AG04449 (cell line): ENCODE measurements at places on chromosomes 13 and 19.

DNA sequence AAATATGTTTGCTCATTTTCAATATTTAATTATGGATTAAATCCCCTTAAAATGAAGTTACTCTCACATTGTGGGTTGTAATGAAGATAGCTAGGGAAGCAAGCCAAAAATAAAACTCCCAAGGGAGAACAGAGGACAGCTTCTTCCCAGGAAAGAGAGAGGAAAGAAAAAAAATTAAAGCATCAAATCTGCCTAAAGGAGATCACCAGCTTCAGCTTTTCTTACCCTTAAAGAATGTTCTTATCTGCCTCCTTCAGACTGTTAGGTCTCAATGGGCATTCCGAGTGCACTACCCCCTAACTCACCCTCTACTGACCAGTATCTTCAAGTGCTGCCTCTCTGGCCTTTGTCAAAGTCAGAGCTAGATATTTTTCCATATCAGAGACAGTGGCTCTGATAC is 55.2 kb downstream of the XPO4 start:
- no peak for DNase-seq

DNA sequence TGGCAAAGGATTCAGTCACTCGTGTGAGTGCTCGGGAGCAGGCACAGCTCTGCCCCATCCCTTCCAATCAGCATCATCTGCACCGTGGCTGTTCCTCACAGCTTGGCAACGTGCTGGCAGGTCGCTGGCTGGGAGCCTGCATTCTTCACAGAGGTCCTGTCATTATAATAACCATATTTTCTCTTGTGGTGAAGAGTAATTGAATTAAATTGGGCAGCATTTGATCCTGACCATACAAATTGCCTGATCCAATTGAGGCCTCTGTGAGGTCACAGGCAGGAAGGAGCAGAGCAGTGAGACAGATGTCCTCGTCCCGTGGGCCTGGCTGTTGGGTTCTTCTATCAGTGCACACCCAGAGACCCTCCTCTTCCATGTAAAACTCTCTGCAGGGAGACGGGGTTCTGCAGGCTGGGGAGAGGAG is 407.8 kb downstream of the COG6 start:
- no peak for DNase-seq

DNA sequence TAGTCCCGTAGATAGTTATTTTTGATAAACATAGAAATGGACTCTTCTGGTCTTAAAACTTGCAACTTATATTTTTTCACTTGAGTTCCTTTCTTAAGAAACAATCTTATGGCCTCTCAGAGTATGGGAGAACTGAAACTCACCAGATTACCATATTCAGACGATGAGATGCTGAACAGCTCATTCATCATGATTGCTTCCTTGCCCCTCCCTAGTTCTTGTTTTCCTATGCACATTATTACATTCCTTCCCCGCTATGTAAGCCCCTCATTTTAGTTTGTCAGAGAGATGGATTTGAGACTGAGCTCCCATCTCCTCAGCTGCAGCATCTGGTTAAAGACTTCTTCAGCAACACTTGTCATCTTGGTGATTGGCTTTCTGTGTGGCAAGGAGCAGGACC is 158.5 kb downstream of the SLITRK6 start:
- no peak for DNase-seq

GRCh38 chr13:74554569-74555275 is 420.5 kb upstream of the KLF12 start:
- no peak for DNase-seq

DNA sequence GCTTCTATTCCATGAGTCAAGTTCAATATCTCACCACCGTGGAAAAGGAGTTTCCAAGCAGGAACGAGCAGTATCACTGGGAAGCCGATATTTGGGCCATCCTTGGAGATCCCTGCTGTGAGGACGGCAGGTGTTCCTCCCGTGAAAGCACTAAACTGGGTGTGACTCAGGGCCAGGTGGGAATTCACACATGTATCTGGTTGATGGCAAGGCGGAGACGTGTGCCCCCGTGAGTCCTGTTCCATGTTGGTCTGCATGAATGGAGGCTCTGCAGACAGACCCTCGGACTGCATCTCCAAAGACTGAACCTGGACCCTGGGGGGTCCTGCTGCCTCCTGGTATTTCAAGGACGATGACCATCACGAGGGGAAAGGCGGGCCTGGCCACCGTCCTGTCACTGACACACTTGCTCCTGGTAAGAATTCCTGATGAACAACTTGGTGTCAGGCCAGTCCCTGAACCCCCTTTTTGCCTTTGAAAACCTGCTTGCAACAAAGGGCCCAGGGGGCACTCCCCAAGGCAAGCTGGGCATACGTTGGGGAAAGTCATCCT is 22.8 kb upstream of the GAS6 start:
- DNase-seq, result no peak

DNA sequence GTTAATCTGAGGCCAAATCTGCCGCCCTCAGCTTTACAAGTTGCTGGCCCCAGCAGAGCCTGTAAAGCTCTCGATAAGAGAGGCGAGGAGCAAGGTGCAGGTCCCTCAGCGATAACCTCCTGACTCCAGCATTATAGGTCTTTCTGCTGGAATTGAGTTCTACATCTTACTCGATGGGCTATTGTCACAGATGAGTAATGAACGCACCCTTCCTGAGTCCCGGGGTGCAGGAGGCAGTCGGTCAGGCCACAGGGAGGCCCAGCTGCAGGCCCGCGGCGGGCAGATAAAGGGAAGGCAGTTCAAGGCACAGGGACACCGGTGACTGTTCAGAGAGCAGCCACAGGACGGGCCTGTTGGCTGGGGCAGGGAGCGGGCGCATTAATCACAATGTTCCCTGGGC is 157.6 kb upstream of the OBI1 start:
- no peak for DNase-seq

DNA sequence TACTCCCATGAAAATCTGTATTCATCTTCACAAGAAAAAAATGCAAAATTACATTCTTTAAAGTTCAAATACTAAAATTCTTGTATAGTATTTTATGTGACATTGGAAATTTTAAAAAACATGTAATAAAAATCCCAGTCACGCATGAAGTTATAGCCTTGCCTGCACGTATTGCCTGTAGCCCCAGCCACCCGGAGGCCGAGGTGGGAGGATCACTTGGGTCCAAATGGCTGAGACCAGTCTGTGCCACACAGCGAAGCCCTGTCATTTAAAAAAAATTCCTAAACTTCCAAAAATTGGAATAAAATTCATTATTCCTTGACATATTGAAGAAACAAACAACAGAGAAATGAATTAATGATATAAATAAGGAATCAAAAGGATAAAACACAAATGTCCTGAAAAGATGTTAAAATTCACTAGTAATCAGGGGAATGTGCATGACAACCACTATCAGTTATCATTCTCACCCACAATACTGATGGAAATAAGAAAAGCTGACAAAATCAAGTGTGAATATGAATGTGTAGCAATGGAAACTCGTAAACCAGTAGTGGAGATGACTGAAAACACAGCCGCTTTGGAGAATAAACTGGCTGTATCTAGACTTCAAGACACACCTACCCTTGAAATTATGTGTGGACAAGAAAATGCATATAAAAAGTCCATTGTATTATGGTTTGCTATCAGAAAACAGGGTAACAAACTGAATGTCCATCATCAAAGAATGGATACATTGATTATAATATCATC is 7.5 kb downstream of the CARD8 start:
- DNase-seq, result no peak

DNA sequence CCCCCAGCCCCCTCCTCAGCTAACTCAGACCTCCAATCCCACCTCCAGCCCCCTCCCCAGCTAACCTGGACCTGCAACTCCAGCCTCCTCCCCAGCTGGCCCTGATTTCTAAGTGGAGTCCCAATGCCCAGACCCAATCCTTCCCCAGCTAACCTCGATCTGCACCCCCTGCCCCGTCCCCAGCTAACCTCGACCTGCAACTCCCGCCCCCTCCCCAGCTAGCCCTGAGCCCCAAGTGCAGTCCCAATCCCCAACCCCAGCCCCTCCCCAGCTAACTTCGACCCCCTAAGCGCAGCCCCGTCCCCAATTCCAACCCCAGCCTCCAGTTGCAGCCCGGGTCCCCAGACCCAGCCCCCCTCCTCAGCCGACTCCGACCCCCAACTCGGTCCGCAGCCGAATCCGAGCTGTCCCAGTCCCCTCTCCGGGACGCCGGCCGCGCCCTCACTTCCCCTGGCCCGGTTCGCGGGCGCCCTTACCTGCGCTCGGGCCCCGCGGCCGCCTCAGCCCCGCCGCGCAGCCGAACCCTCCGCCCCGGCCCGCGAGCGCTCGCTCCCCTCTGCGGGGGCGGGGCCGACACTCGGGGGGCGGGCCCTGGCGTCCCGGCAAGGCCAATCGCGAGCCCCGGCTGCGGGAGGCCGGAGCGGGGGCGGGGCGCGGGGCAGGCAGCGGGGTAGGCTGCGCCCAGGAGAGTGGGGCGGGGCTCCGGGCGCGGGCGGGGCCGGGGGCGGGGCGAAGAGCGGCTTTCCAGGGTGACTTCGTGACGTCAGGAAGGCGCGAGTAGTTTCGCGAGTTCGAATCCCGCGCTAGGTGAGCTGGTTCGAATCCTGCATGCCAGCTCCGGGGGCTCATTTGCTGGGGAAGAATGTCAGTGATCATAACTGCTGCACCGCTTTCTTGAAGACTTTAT is at the start of gene GNG7:
TSS of gene GNG7 (minus strand) at position 525 of the 907 bp plus-strand sequence. CDS start 182,006 bp downstream, outside the sequence.
- no peak for DNase-seq

DNA sequence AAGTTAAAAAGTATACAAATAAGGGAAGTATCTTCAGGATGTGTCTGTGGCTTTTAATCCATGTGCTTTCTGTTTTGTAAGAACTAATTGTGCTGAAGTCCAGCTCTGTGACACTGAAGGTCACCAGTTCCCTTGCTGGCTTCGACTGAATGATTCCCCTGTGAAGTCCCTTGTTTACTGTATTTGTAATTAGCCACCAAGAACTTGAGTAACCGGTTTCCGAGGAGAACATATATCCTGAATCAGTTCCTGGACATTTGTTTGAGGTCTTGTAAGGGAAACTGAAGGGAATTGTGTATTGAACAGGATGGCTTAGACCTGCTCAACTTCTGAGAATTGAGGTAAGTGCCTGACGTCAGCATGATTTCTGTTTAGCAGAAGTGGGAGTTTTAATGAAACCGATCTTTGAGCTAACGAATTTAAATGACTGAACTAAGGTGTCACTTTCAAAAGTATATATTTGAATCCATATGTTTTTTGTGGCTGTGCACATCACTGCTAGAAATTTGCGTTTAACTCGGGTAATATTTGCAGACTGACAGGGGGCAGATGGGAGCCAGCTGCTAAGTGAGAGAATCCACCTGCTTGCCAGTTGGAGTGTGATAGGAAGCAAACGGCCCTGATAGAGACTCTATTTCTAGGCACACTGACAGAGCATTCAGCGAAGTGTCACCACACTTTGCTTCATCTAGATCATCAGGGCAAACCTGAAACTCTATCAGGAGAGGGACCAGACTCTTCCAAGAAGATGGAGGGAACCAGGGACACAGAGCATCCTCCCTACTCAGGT is 530.0 kb downstream of the RFC3 start:
- no peak for DNase-seq

DNA sequence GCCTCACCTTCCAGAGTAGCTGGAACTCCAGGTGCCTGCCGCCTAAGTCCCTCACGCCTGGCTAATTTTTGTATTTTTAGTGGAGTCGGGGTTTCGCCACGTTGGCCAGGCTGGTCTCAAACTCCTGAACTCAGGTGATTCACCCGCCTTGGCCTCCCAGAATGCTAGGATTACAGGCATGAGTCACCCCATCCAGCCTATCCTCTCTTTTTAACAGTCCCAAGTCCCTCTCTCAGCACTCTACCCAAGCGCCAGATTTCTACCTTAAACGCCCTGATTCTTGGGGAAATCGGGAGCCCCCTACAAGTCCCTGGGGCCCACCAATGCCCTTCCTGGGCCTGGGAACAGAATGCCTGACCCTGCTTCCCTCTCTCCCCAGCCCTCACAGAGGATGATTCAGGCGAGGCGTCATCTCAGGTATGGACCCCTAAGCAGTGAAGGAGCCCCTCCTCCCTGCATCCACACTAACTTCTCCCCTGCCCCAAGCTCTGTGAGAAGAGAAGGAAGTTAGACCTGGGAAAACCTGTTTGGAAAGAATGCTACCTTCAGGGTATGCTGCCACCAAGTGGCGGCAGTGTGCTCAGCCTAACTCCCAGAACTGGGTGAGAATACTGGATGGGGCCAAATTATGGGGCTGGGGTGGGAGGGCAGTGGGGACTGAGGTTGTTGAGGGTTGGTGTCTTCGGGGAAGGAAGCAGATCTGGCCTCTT is 20.8 kb upstream of the EBI3 start:
- DNase-seq, result no peak

DNA sequence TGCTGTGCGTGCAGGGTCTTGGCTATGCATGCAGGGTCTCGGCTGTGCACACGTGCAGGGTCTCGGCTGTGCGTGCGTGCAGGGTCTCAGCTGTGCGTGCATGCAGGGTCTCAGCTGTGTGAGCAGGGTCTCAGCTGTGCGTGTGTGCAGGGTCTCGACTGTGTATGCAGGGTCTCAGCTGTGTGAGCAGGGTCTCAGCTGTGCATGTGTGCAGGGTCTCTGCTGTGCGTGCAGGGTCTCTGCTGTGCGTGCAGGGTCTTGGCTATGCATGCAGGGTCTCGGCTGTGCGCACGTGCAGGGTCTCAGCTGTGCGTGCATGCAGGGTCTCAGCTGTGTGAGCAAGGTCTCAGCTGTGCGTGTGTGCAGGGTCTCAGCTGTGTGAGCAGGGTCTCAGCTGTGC is 42.5 kb downstream of the RAB20 start:
- no peak for DNase-seq

DNA sequence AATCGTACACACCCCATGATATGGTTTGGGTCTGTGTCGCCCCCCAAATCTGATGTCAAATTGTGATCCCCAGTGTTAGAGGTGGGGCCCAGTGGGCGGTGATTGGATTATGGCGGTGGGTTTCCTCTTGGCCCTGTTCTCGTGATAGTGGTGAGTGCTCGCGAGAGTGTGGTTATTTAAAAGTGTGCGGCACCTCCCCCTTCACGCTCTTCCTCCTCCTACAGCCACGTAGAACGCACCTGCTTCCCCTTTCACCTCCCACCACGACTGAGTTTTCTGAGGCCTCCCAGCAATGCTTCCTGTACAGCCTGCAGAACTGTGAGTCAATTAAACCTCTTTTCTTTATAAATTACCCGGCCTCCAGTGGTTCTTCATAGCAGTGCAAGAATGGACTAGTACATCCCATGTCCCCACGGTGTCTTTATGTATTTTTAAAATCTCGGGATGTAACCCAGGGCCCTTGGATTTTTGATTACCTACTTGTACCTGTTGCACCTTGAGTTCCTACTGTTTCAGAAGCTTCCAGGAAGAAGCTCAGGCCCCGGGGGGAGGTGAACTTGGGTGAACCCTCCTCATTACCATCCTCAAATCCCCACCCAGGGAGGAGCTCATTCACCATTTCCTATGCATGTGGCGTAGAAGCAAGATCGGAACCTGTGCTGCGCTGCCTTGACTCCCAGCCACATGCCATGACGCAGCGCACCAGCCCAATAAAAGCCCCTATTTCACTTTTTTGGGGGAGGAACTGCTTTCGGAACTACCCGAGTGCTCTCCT is 52.4 kb downstream of the TEX29 start:
- DNase-seq, result no peak
